ENCODE measurements at places on chromosomes 4 and X.

- DNase-seq: no peak
Measured at GRCh38 chr4:128449251-128449650, 161.6 kb upstream of the PGRMC2 start.

DNA sequence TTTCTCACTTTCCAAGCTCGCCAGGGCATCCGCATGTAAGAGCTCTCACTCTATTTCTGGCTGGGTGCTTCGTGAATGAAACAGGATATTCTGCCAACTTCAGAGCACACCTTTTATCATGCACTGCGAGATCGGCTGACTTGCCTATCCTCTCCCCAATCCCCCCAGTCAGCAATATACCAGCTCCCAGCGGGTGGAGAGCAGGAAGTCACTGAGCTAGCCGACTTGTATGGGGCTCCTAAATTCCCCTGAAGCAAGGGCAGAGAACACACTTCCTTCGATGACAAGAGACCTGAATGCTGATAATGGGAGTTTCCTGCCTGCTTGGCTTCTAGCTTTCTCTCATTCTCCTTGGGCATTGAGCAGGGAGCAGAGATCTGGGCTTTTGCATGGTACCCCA, 33.8 kb upstream of the MAMLD1 start:
- no peak for DNase-seq

- DNase-seq: no peak
Measured at GRCh38 chr4:119675391-119675790, 46.8 kb upstream of the PDE5A start.

DNA sequence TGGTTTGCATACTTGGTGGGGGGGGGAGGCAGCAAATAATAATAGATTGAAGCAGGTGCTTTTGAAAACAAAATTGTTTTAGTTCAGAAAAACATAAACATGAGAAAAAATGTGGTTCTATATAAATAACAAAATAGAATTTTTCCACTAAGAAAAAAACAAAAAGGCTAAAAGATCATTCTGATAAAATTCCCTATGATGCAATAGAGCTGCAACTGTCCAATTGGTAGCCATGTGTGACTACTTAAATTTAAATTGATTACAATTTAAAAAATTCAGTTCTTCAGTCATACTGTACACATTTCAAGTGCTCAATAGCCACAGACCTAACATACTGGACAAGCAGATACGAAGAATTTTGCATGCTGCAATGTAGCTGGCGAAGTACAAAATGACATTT, 11.0 kb downstream of the TRMT10A start:
- DNase-seq: no peak

GRCh38 chr4:38788317-38788716, 5.5 kb upstream of the TLR10 start:
- DNase-seq: no peak

DNA sequence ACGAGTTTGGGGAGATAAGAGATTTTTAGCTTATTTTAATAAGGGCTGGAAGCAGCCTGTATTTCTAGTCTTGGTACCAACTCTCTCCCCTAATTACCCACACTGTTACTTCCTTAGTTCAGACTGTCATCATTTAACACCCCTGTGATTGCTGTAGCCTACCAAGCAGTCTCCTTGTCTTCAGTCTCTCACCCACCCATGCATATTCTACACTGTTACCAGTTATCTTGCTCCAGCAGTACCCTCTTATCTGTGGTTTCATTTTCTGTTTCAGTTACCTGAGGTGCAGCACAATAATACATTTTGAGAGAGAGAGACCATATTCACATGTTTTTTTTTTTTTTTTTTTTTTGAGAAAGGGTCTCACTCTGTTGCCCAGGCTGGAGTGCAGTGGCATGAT, 80.2 kb downstream of the DIAPH2 start:
- no peak for DNase-seq

DNA sequence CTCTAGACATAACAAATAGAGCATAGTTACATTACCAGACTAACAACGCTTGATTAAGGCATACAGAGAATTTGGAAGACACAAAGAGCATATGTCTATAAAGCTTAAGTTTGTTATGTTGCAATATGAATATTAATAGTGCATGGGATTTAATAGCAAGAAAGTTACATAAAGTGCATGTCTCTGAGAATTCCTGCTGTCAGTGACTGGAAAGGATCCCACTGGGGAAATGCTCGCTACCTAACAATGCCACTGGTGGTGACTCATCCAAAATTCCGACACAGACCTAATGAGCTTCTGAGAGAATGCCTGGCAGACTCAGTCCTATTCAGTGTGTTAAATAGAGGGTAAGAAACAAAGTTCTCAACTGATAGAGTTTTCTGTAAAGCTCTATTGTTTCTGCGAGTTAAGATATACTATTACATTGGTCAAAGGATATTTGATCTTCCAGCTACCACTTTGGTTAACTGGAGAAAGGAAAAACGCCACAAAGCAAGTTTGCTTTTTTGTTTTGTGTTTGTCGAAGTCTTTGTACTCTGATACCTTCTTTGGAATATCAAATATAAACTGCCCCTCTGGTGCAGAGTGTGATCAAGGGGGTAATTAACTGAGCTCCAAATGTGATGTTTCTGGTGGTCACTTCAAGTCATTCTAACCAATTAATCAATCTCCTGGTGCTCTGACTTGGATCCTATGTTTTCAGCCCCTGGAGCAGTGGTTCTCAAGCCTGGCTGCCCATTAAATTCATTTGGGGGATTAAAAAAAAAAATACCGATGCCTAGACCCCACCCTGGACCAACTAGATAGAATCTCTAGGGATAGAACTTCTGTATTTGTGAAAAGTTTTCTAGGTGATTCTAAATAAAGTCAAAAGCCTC, 107.9 kb downstream of the PALLD start:
- DNase-seq: no peak

DNA sequence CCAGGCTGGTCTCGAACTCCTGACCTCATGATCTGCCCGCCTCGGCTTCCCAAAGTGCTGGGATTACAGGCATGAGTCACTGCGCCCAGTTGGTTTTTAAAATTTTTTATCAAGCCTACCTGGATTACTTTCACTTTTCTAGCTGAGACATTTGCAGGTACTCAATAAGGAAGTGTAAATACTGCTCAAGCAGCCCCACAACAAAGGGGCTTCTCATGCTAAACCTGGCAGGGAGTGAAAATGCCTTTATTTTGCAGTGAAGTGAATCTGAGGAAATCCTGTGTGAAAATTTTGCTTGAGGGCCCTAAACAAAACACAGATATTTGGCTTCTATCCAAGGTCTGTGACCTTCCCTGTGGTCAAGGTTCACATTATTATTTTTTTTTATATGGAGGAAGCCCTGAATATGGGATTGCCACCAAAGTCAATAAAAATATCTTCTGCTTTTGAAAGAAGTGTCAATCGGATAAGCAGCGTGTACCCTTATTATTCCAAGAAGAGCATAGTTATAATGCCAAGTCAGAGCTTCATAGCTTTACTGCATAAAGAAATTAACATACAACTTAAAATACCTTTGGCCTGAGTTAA, 481.0 kb downstream of the SH2D1A start:
- DNase-seq: no peak

DNA sequence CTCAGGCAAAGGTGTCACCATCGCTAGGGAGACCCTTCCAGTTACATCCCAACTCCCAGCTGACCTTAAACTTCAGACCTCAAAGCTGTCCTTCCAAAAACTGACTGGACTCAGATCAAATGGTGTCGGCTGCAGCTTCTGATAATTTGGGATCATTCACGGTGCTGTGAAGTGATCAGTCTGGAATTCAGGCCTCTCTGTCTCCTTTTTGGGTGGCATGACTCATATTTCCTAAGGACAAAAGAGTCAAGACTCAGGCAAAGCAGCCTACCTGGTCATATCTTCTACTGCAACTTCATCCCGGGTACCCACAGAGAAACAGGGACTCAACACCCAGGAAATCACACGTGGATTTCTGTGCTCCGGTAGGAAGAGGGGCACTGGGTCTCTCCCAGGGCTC, 87.6 kb downstream of the SORCS2 start:
- DNase-seq: no peak

DNA sequence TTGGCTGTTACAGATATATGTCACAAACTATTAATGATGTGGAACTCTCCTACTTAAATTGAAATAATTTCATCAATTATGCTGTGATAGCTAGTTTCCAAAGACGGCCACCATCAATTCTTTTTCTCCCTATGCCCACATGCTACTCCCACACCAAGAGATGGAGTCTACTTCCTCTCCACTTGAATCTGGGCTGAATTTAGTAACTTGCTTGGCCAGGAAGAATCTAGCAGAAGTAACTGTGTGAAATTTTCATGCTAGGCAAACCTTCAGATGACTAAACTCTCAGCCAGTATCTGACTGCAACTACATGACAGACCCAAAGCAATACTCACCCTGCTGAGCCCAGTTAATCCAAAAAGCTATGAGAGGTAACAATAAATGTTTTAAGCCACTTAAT, 3.2 kb downstream of the SEPSECS start:
- no peak for DNase-seq

DNA sequence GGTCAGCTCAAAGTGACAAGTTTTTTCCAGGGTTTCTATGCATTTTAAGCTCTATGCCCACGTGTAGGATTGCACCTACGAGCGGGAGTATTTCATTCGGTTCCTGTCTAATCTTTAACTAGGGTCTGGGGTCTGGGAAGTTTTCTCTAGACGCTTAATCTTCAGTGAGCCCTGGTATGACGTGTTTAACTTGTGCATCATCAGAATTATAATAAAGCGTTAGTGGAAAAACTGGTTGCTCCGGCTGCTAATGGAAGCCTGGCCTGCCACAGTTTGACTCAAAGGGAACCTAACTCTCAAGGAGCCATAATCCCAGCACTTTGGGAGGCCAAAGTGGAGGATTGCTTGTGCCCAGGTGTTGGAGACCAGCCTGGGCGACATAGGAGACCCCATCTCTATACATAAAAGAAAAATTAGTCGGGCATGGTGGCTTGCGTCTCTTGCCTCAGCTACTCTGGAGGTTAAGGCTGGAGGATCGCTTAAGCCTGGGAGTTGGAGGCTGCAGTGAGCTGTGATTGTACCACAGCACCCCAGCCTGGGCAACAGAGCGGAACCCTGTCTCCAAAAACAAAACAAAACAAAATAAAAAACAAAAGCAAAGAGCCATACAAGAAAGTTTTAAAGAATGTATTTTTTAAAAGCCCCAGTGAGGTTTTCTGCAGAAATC, 30.2 kb downstream of the ARSD start:
- no peak for DNase-seq

- DNase-seq: no peak
Measured at GRCh38 chrX:67734111-67734753, 190.4 kb downstream of the AR start.

DNA sequence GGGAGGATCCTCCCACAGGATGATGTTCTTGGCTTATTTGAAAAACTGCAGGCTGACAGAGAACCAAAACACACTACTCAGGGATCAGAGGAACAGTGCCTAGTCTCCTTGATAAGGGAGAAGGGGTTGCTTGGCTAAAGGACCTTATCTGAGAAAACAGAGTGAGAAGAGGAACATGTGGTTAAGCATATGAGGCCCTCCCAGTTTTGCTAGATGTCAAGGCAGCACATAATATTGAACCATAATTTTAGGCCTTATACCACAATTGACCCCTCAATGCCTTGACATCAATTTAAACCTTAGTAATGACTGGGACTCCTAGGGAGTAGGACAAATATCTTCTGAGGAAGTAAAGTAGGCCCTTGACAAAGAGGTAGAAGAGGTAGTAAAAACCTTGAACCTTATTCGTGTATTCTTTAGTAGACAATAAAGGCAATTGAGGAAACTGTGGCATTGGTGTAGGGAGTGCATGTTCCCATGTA, 79.3 kb downstream of the TEX13C start:
- no peak for DNase-seq

DNA sequence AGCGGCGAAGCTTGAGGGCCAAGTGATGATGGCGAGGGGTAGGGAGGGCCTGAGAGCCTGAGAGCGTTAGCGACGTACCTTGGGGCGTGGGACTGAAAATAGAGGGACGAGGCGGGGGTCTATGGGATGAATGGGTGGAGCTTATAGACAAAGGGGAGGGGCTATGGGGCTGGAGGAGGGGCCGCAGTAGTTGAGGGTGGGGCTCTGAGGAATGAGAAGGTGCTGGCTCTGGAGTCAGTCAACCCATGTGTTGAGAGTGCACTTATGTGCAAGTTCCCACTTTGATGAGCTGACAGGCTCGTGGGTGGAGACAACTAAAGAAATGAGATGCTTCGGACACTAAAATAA, 488 bp downstream of the TBC1D25 start:
- peak; percentile 65 for DNase-seq

DNA sequence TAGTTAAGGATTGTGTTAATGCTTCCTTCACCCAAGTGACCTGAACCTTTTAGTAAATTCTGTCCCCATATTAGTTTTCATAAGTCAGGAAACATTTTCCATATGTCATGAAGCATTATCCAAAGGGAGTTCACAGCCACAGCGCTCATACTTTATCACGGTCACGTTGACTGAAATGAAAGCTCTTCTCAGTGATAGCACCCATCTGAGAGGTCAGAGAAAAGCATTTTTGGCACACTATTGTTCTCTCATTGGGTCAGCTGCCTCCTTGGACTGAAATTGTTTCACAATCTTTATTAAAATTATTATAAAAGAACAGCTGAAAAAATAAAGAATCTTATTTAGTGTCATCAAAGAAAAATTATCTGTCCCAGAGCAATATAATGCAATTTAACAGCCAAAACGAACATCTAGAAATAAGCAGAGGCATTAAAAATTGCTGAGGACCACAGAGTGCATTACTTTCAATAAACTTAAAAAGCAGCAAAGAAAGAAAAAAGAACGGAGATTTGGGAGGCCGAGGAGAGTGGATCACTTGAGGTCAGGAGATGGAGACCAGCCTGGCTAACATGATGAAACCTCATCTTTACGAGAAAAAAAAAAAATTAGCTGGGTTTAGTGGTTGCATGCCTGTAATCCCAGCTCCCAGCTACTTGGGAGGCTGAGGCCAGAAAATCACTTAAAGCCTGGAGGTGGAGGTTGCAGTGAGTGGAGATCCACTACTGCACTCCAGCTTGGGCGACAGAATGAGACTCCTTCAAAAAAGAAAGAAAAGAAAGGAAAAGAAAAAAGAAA, 680.8 kb upstream of the FAM241A start:
- no peak for DNase-seq

GRCh38 chr4:57020467-57021101, 41.9 kb downstream of the POLR2B start:
- DNase-seq: no peak

- no peak for DNase-seq
Measured at GRCh38 chrX:115318139-115318538, 28.6 kb downstream of the LUZP4 start.

- DNase-seq: no peak
Measured at GRCh38 chr4:182840108-182840507, 77.1 kb downstream of the DCTD start.

DNA sequence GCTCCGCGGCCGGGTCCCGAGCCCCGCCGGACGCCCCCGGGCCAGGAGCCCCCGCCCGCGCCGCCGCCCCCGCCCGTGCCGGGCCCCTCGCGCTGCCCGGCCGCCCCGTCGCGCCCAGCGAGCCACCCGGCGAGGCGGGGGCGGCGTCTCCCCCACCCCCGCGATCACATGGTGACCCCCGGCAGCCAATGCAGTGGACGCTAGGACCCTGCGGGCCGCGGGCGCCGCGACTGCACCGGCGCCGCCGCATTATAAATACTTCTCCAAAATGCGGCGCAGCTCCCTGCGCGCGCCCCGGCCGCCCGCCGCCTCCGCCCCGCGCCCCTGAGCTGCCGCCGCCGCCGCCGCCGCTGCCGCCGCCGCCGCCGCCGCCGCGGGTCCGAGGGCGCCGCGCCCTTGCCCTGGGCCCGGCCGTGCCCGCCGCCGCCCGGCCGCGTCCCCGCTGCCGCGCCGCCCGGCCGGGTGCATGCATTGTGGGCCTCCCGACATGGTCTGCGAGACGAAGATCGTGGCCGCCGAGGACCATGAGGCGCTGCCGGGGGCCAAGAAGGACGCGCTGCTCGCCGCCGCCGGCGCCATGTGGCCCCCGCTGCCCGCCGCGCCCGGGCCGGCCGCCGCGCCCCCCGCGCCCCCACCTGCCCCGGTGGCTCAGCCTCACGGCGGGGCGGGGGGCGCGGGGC, at the start of gene NAT8L:
NAT8L (plus strand) TSS at position 282 of the 680 bp plus-strand sequence; CDS start at position 467, 185 bp downstream.
- no peak for DNase-seq
